ENCODE measurements at places on chromosomes 1 and 21.

DNA sequence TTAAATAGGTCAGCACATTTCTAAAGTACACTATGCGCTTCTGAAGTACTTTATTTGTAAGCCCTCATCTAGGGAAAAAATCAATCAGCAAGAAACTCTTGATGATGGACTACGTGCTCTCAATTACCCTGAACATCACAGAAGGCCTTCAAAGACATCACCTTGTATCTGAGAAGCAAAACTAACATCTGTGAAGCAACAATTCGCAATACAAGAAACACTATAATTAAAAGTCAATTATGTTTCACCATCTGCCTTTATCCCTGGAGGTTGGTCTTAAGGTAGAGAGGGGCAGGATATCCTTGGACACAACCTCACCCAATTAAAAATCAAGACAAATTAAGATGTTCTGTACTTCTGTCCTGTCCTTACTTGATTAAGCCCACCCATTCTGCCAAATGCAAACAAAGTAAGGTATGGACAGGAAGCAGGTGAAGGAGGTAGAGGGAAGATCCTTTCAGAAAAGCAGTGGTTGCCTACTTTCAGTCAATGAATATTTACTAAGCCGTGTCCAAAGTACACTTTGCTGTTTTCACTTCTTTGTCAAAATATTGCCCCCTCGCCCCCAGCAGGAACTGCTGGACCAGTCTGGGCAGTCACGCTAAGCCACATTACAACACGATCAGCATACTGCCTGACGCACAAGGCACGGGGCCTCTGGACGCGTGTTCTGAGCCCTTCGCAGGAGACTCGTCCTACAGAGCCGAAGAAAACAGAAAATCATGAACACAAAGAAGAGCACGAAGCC is 887 bp downstream of the SLC19A2 start:
- DNase-seq, result peak; percentile 36

- peak; percentile 18 for DNase-seq
These were observed 30.1 kb downstream of the DHX9 start for GRCh38 chr1:182869241-182869666.

GRCh38 chr1:185046668-185047067 is 1.3 kb downstream of the RNF2 start:
- no peak for DNase-seq

DNA sequence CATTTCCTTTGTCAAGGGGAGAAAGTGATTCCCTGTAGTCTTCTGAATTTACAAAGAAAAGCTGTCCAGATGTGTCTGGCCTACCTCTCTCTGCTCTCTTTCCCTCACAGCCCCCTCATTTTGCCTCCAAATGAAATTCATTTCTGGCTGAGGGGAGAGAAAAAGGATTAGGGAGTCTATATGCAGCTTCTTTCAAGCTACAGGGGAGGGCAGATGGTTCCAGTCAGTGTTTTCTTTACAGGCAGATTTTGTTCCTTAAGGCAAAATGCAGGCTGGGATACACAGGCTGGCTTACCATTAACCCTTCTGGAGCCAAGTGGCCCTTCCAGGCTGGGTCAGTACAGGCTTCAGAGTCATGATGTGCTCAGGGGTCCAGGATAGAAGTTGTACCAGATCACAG is 198.1 kb upstream of the USP24 start:
- no peak for DNase-seq

- no peak for DNase-seq
These were observed 6.9 kb downstream of the ETV3 start for GRCh38 chr1:157131281-157131680.

DNA sequence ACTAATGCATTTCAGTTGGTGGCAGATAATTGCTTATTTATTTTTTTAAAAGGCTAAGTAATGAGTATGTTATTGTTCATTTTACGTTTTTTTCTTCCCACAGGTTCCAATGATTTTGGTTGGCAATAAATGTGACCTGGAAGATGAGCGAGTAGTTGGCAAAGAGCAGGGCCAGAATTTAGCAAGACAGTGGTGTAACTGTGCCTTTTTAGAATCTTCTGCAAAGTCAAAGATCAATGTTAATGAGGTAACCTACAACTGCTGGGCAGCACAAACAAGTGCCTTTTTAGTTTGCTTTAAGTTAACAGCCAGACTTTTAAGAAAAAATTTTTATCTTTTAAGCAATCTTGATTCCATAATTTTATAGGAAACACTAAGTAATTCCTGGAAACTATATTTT is 35.0 kb downstream of the INKA2 start:
- DNase-seq, result no peak

GRCh38 chr1:25197982-25198662 is 34.2 kb downstream of the SYF2 start:
- no peak for DNase-seq

DNA sequence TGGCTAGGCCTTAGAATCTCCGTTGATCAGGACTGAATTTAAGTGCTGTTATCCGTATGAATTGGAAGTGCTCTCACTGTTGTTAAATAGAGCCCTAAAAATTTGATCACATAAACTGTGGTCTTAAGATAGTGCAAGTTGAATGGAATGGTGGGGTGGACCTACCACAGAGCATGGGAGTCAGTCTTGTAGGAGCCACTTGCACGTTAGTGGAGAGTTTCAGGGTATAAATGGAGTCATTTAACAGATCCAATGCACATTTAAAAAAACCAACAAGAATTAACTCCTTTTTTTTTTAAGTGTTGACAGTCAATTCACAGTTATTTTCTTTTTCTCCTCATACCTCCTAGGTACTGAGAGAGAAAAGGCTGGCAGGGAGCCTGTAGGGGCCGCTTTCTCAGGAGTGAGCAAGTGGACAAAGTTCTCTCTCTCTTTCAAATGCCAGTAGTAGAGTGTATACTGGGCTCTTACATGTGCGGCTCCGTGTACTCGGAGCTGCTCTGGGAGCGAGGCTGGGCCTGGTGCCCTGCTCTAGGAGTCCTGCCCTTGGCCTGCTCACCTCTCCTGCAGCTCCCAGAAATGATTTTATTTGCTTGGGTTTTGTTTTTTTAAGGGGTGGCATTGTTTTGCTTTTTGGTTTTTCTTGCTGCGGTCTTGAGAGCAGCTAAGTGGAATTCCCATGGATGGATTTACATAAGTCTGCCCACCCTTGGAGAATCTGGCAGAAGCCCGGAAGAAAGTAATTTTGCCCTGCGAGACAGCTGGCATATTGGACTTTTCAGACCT is 91.3 kb downstream of the ATP5PO start:
- DNase-seq, result no peak

DNA sequence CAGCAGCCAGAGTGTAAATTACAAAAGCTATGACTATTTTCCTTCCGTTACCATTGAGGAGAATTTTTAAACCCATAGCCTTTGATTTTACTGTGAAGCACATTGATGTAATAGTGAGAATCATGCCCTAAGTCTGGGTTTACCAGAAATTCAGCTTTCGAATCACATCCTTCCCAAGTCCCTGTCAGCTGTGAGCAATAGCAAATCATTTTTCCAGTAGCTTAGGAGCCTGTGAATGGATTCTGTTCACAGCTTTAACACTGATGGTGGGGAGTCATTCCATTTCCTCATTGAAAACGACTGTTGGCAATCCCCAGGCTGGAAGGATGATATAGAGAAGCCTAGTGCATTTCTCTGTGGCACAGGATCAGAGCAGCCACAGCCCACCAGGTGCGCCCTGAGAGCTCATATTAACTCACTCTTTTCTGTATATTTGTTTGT is 82.2 kb upstream of the C1orf105 start:
- DNase-seq, result peak; percentile 44

DNA sequence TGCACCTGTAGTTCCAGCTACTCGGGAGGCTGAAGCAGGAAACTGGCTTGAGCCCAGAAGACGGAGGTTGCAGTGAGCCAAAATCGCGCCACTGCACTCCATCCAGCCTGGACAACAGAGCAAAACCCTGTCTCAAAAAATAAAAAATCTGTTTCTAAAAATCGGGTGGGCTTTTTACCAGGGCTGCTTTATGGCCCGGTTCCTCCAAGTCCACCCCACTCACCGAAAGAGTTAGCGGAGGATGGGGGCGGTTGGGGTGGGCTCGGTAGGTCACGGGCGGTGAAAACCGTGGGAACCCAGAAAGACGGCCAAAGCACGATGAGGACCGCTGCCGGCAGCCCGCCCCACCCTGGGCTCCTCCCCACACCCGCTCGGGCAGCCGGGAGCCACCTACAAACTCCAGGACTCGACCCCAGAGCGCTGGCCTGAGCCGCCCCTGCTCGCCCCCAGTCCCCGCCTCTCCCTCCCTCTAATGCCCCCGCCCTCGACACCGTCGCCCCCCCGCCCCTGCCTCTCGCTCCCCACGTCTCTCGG is 846 bp upstream of the PER3 start:
- DNase-seq, result peak; percentile 43

- DNase-seq, result no peak
These were observed 53.5 kb upstream of the CD34 start for GRCh38 chr1:207964195-207964966.

GRCh38 chr1:210624722-210625121 is 296.0 kb downstream of the HHAT start:
- no peak for DNase-seq

DNA sequence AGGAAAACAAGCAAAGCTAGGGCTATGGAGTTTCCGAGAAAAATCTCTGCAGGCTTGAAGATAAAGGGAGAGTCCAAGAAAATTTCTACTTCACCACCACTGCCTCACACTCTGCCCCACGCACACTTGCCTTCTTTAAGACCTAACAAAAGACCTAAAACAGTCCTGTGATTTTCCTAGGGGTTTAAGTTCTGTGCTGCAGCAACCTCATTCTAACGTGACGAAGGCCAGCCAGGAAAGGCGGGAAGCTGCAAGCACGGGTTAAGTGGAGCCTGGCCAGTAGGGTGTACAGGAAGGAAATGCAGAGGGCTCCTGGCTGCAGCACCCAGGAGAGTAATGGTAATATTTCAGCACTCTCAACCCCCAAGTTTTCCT is 1.5 kb downstream of the SPATA6 start:
- no peak for DNase-seq

DNA sequence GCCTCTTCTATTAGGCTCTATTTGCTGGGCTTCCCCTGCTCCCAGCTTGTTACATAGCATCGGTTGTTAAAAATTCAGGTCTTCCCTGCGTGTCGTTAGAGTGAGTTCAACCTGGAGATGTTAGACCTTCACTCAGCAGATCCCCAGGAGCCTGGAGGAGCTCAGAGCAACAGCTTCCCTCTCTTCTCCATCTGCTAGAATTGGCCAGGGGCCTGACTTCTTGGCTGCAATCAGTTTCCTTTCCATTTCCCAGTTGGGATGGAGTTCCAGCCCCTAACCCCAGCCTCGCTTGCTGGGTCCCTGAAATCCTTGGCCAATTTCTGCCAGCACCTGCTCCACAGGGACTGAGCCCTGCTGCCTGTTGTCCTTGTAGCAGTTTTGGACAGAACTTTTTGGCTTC is 55.9 kb downstream of the MT1HL1 start:
- no peak for DNase-seq

DNA sequence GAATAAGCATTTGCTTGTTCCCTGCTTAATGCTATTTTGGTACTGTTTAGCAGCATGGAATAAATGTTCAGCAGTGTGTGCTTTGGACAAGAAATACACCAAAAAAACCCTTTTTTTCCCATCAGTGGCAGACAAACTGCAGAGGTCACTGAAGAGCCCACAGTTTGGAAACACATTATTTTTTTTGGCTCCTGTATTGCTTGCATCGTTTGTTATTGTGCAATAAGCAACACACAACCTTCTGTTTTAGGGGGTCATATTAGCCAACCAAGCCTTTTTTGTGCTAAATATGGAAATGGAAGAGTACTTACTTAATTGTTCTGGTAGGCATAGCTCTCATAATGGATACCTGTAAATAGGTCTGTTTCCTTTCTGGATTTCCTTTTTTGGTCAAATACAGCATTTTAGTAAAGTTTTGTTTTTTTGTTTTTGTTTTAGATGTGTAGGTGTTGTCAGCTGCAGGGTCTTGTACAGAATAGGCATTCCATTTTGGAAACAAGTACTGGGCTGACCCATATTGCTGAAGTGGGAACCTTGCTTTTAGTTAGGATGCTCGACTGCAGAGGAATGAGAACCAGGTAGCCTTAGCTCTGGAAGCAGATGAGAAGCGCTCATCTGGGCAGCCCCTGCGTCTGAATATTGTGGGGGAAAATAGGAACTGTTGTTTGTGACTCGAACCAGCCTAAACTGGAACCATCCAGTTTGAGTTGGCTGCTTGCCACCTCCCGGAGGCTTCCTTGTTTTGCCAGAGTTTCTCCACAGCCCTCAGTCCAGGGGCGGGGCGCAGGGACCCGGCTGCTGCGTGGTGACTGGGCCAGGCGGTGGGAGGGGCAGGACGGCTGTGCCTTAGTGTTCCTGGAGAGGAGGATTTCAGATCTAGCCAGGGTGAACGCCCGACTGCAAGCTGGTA is 38.4 kb downstream of the SPEN start:
- DNase-seq, result peak; percentile 14

DNA sequence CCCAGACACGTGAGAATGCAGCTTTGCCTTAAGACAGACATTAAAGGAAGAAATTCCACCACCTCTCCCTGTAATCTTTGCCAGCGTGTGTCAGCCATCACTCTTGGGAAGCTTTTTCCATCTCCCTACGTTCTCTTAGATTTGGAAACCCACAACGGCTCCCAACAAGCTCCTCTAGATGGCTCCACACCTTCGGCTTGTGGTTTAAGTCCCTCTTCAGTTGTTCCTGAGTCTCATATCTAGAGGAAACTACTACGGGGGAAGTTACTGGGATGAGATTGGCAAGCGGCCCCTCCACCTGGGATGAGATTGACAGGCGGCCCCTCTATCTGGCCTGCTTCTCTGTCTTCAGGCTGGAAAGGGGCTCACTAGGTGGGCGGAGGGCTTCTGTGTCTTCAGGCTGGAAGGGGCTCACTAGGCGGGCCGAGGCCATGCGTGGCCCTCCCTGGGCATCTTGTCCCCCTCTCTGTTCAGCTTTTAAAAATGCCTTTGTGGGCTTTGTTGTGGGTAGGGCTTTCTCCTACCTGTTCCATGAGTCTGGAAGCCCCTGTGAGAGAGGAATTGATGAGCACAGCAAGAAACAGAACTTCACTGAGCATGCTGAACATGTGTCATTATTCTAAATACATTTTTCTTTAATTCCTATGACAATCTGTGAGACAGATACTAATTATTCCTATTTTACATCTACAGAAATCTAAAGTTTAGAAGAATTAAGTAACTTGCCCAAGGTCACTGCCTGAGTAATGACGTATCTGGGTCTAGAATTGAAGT is 670.5 kb downstream of the KIF26B start:
- DNase-seq, result no peak

DNA sequence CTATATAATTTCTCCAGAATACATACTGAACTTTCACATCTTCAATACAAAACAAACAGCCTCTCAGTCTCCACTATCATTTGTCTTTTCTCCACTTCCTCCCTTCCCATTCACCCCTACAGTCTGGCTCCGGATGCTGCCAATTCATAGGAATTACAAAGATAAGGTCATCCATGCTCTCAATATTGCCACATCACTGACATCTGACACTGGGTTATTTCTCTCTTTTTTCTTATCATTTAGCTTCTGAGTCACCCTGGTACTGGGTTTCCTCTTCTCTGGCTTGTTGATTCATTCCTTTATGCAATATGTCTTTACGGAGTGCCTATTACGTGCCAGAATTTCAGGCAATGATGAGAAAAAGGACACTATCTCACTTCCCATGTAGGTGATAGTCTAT is 3.1 kb upstream of the SH3BP5L start:
- DNase-seq, result no peak
